ENCODE measurements at places on chromosomes 4 and X.

- DNase-seq: no peak
These were observed 728 bp upstream of the HGFAC start for GRCh38 chr4:3440979-3441500.

GRCh38 chrX:109685656-109686078 lies 47.4 kb downstream of the ACSL4 start:
- DNase-seq: no peak

GRCh38 chr4:144461906-144462305 lies 184.1 kb upstream of the HHIP start:
- no peak for DNase-seq

DNA sequence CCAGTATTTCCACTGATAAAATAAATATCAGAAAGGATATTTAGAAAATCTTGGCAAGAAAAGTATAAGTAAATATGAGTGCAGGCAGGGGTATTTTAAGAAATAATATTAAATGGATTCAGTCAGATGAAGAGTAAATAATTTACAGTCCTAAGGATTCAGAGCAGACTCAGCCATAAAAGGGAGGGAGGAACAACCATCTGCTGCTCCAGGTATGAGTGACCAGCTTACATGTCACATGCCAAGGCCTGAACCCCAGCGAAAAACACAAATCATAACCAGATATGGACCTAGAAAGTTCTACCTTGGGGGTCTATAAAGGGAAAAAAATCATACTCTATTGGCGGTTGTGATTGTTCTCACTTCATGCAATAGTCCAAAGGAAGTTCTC lies 166.8 kb downstream of the COL4A6 start:
- no peak for DNase-seq

DNA sequence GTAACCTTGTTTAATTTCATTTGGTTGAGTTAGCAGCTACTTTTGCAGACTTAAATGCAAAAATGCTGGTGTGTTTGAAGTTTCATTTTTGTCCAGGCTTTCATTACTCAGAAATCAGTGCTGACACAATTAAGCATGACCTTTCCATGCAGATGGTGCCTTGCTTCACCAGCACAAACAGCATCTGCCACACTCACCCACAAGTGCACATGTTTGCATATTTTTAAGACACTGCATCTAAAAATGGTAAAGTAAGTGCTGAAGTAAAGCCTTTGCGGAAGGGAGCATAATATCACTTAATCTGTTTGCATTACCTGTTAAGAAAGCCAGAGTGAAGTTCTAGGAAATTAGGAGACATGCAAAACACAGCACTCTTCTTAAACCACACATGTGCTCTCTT lies 7.3 kb upstream of the DAPP1 start:
- DNase-seq: no peak

DNA sequence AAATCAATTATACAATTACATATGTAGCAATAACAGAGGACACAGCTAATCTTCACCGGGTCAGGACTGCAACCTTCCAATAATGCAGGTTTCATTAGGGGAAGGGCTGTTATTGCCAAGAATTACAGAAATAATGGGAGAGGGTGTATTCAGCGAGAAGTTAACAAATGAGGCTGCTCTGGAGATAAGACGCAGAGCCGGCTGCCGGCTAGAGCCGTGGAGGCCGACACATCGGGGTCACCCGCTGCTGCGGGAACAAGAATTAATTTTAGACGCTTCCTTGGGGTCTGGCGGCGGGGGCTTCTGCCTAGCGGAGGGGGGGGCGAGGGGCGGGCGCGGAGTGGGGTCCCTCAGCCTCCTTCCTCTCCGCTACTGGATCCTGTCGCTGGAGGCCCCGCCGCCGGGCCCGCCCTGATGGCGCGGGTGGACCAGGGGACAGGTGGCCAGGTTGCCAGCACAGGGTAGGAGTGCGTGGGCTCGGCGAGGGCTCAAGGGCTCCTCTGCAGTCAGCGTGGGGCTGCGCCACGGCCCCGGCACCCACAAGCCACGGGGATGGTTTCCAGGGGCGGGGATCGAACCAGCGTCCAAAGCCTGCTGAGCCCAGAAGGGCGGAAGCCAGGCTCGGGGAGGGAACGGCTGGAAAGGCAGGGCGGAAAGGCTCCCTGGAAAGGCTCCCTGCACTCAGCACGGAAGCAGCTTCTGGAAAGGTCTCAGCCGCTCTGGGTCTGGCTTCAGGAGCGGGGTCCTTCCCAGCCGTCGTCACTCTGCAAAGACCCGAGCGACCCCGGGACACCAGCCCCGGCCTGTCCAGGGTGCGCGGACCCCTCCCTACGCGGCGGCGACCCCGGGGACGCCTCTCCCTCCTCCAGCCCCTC lies 113.8 kb upstream of the NKX1-1 start:
- DNase-seq: no peak

DNA sequence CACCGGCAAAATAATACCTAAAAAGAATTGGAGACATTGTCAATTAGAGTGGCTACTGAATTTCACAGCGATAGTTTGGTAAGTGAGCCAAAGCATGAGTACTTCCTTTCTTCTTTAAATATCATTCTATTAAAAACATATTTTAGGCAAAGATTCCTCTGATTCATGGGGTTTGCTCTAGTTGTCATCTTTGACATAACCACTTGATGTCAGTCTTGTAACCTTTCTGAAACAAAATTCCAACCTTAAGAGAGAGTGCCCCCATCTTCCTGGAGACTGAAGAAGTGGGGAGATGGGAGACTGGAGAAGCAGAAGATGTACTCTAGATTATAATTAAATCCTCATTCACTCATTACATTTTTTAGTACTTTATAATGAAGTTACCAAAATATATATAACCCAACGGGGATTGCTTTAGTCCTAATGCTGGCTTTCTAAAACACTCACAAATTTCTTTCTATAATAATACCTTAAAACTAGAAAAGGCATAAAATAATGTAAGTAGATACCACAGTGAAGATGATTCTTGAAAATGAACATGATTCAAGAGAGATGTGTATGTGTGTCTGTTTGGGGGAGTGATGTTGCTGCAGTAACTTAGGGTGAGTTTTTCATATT lies 96.4 kb downstream of the EMCN start:
- peak; percentile 0 for DNase-seq

DNA sequence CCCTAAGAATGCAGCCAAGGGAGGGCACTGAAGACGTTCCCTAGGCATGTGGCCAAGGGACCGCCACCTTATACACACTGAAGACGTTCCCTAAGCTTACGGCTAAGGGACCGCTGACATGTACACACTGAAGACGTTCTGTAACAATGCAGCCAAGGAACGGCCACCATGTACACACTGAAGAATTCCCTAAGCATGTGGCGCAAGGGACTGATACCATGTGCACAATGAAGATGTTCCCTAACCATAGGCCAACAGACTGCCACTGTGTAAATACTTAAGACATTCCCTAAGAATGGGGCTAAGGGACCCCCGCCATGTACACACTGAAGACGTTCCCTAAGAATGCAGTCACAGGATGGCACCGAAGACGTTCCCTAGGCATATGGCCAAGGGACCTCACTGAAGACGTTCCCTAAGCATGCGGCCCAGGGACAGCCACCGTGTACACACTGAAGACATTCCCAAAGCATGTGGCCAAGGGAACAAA lies 36.1 kb downstream of the DHRSX start:
- no peak for DNase-seq

GRCh38 chrX:86148024-86148511 lies at the start of gene DACH2:
DACH2 (plus strand) TSS chrX:86148451.
- peak; percentile 64 for DNase-seq

- no peak for DNase-seq
These were observed 19.4 kb downstream of the AWAT2 start for GRCh38 chrX:70030301-70030767.

DNA sequence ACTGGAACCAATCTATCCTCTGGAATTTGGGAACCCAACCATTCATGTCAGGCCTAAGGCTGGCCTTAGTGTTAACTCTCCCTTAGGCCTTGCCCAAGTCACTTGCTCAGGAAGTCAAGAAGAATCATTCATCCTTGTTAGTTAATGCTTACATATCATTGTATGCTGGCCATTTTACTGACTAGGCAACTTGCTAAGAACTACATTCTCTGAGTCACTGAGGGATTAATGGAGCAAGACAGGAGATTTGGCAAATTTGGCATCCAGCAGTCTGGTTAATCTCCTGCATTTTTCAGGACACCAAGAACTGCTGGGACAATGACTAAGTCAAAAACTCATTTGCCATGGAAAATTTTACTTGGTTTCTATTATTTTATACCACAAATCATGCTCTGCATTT lies 115.8 kb upstream of the DDIT4L start:
- no peak for DNase-seq

DNA sequence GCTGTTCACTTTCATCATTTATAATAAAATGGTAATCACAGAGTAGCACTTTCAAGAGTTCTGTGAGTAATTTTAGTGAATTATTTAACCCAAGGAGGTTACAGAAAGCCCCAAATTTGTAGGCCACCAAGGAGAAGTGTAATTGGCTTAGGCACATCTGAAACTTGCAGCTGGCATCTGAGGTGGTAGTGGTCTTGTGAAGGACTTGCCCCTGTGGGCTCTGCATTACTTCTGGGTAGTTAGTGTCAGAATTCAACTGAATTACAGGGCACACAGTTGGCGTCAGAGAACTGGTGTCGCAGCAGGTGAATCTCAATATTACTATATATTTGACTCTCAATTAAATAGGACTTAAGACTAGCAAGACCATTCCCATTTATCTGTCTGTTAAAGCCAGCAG lies 36.9 kb downstream of the GPR174 start:
- DNase-seq: no peak

- no peak for DNase-seq
These were observed 4.2 kb upstream of the CXCL1 start for GRCh38 chr4:73864961-73865360.

GRCh38 chr4:6546681-6547447 lies 28.1 kb upstream of the MAN2B2 start:
- no peak for DNase-seq

- no peak for DNase-seq
These were observed 47.4 kb upstream of the PDGFC start for GRCh38 chr4:157018920-157019490.

DNA sequence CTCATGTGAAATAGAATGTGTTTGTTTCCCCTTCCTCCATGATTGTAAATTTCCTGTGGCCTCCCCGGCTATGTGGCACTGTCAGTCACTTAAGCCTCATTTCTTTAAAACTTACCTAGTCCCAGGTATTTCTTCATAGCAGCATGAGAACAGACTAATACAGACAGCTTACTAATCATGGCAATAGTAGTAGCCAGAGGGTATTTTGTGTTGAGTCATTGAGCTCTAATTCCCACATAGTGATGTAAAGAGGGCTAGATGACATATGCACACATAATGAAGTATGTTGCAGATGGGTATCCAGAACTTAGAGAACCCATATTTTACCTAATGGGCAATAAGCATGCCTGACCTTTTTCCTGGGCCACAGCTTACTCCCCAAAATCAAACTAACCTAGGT lies 1197.2 kb downstream of the PCDH7 start:
- no peak for DNase-seq

DNA sequence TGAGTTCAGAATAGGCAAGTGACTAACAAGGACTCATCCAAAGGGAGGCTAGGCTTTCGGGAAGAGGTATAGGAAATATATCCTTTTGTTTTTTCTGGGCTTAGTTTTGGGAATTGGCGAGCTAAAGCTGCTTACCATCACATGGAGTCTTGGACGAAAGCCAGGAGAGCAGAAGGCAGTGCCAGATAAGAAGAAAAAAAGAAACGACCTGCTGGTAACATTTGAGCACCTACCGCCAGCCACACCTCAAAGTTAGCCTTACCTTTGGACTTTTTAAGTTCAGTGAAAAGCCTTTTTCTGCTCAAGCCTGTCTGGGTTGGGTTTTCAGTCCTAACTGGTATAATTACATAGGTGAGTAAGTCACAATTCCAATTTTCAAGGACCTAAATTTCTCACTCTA lies 85.1 kb upstream of the LCORL start:
- no peak for DNase-seq

GRCh38 chrX:47218920-47219815 lies 687 bp downstream of the CDK16 start:
- no peak for DNase-seq

GRCh38 chr4:35695421-35695820 lies 548.9 kb downstream of the ARAP2 start:
- DNase-seq: no peak

DNA sequence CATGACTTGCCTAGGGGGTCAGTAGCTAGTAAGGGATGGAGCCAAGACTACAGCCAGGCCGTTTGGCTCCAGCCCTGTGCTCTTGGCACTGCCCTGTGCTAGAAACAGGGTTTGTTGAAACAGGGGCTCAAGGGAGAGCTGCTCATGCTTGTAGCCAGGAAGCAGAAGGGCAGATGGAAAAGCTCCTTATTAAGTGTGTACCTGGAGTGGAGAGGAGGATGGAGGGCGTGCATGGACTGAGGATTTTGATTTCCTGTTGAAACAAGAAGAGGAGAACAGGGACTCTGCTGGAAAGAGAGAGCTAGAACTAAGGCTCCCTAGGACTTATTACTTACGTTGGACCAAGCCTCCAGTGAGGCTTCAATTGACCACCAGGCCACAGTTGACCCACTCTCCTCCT lies 363.0 kb downstream of the MID1IP1 start:
- DNase-seq: no peak

DNA sequence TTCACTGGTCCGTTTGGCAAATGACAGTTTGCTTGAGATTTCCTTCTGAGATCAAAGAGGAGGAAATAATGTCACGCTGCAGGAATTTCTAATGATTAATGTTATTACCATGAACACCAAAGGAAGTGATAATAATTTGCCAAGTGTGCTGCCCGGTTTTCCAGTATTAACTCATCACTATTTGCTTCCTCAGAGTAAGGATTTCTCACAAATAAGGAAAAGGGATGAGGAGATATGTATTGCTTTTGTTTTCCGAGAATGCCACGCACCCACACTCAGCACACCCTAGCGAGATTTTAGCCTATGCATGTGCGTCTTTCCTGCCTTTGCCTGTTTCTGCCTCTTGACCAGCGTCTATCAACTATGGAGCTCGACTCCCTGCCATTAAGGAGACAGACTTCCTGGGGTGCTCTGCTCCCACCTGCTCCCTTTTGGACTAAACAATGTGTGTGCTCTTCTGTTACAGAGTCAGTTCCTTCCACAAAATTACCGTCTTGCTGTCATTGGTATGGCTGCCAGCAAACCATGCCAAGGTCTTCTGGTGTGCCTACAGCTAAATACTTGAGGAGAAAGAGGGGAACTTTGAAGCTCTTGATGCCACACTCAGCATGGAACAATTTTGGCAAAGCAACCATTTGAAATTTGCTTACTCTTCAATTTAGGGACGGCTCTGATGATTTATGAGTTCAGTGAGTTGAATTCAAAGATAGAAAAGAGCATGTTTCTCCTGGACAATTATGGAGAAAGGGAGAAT lies 393.1 kb upstream of the ZFP42 start:
- DNase-seq: no peak

GRCh38 chrX:15204130-15204751 lies 65.6 kb downstream of the ASB9 start:
- no peak for DNase-seq

GRCh38 chrX:17377091-17377717 lies 2.2 kb downstream of the NHS start:
- DNase-seq: peak; percentile 53

DNA sequence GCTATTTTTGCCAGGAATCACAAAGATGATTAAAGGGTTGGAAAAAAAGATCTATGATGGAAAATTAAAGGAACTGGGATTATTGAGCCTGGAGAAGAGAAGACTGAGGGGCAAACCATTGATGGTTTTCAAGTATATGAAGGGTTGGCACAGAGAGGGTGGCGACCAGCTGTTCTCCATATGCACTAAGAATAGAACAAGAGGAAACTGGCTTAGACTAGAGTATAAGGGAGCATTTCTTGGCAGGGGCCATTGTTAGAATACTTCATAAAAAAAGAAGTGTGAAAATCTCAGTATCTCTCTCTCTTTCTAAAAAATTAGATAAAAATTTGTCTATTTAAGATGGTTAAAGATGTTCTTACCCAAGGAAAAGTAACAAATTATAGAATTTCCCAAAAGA lies 75.1 kb downstream of the NPNT start:
- DNase-seq: no peak
